ENCODE measurements at places on chromosomes 4 and X.

- DNase-seq, result no peak
These were observed 24.4 kb upstream of the JAKMIP1 start for GRCh38 chr4:6224735-6225134.

- DNase-seq, result no peak
These were observed 45.5 kb downstream of the PSAPL1 start for GRCh38 chr4:7389101-7389701.

DNA sequence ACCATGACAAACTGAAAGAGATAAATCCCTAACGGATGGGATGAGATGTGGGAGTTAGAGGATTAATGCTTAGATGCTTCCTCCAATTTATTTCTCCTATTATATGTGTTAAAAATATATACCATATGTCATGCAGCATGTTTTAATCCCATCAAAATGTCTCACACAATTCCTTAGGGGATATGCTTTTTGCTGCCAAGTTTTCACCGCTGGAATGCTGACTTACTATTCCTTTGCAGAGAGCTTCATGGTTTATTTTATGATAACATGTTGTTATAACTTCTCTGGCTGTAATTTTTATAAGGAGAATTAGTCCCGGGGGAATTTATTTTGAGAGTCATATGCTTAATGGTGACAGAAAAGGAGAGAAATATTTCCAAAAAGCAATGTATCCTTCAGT, 670.3 kb downstream of the IL1RAPL1 start:
- DNase-seq, result no peak

DNA sequence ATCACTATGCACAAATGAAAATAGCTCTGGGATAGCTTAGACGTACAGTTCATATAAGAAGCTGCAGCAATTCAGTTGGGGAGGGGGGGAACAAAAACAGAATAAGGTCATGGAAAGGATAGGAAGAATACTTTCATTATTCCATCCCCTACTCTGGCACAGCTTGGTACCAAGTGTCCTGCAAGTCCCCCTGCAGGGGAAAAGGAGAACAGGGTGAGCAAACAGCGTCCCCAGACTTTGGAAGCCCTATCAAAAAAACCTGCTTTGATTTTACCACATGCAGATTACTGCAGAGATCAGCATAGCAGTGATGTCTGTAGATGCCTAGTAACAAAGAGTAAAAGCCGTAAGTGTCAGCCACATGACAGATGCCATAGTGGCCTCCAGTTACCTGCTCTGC, 209.4 kb upstream of the NEIL3 start:
- no peak for DNase-seq

DNA sequence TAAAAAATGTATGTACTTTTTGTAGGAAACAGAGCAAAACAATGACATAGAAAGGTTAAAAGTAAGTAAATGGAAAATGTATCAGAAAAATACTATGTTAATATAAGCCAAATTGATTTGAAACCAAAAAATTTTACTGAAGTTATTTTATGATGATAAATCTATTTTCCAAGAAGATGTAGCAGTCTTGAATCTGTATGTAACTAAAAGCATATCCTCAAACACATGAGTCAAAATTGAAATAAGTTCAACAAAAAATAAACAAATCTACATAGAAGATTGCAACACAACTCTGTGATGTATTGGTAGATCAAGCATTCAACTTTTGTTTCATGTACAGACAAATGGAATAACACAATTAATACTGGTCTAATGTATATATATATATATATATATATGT, 450.0 kb downstream of the SPRY1 start:
- DNase-seq, result no peak
